ENCODE measurements at places on chromosomes 3 and 15.

DNA sequence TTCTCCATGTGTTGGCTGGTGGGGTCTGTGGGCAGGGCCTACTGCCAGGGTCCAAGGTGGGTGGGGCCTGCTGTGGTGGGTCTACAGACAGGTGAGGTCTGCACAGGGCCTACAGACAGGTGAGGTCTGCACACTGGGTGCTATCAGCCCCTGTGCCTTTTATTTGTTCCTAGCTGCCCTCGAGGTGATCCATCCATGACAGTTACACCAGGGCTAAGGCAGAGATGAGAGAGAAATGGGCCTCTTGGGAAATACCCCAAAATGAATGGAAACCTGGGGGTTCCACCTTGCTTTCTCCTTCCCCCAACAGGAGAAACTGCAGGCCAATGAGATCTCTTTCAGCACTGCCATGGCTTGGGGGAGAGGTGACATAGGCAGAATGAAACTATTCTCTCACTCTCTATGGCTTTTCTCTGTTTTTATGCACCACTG is 36.4 kb downstream of the CFAP100 start:
- no peak for DNase-seq

- no peak for DNase-seq
These were observed 12.8 kb upstream of the FSIP1 start for GRCh38 chr15:39795486-39795885.

DNA sequence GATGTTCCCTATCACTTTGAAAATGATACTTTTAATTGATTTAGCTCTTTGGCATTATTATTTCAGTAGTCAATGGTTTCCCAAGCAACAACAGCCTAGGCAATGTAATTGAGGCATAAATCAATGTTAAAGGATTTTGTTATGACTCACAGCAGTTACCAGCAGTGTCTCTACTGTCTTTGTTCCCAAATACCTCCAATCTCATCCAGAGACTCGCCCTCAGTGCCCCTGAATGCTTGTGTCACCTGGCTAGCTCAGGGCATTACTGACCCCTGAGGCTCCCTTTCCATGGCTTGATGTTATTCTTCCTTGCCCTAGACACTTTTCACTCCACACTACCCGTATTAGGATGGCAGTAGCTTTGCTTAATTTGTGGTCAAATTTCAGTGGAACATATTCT is 227.2 kb downstream of the SQOR start:
- DNase-seq, result no peak

DNA sequence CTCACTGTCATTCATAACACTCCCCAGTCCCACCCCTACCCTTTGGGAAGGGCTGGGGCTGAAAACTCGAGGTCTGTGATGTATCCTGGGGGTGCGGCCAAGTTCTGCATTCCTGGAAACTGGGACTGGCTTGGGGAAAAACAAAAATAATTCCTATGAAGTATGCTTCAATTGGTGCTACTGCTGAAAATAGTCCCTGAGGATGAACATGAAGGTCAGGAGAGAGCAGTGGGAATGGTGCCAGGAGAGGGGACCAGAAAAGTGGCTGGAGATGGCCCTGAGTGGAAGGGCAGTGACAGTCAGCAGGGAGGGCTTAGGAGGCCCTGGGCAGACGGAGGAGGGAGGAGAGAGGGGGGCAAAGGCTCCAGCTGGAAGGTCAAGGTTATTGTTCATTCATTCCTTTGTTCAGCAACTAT is 4.8 kb upstream of the ISLR start:
- no peak for DNase-seq

- no peak for DNase-seq
These were observed 43.3 kb downstream of the TGFBR2 start for GRCh38 chr3:30649572-30650318.

DNA sequence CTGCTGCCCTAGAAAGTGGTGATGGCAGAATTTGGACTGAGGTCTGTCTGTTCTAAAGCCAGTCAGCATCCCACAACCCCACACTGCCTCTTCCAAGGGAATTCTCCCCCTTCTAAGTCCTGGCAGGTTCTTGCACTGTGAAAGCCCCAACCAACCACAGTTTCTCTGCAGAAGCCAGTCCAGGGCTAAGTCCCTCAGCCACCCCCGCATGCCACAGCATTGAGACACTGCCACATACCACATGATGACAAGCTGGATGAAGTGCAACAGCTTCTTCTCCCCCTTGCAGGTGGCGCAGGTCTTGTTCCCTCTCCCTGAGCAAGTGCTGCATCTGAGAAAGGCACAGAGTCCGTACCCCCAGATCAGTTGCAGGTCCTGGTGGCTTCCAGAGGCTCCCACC is 18.6 kb downstream of the SSUH2 start:
- DNase-seq, result no peak

DNA sequence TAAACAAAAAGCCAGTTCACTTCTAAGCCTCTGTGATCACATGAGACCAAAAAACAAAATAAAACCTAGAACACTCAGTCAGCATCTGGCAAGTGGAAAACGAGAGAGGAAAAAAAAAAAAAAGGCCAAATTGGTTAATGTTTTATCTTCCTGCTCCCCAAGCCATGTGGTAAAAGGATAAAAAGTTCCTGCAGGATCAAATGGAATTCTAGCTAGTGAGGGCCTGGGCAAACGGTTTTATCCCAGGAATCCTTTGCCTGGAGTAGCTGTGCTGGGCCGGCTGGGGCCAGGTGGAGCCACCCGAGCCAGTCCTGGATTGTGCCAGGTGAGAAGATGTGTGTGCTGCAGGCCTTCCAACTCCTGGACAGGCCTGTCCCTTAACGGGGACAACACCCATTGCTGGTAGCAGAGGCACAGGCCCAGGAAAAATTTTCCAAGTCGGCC is 13.2 kb downstream of the SMAD6 start:
- no peak for DNase-seq

- DNase-seq, result no peak
These were observed 138.7 kb downstream of the FOXP1 start for GRCh38 chr3:71444861-71445259.

- no peak for DNase-seq
These were observed 267.3 kb downstream of the LPP start for GRCh38 chr3:188421151-188421821.

GRCh38 chr15:66580643-66581042 is 14.8 kb upstream of the LCTL start:
- no peak for DNase-seq

DNA sequence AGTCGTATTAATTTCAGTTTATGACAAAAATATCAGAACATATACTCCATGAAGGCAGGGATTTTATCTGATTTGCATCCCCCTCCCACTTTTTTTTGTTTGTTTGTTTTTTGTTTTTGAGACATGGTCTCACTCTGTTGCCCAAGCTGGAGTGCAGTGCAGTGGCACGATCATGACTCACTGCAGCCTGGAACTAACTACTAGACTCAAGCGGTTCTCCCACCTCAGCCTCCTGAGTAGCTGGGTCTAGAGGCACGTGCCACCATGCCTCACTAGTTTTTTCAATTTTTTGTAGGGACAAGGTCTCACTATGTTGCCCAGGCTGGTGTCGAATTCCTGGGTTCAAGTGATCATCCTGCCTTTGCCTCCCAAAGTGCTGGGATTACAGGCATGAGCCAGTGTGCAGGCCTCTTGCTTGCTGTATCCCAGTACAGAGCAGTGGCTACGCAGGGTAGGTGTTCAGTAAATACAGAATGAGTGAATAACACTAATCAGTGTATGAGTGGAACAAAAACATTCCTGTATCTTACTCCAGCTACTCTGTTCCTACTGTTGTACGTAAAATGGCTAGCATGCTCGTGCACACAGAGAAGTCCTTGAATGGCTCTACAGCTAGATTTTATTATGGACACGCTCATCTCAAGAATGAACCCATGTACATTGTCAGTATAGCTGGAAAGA is 272.4 kb downstream of the FOXP1 start:
- no peak for DNase-seq

GRCh38 chr15:35886765-35887164 is 340.8 kb upstream of the DPH6 start:
- no peak for DNase-seq

GRCh38 chr3:94416768-94417167 is 353.9 kb downstream of the NSUN3 start:
- no peak for DNase-seq

DNA sequence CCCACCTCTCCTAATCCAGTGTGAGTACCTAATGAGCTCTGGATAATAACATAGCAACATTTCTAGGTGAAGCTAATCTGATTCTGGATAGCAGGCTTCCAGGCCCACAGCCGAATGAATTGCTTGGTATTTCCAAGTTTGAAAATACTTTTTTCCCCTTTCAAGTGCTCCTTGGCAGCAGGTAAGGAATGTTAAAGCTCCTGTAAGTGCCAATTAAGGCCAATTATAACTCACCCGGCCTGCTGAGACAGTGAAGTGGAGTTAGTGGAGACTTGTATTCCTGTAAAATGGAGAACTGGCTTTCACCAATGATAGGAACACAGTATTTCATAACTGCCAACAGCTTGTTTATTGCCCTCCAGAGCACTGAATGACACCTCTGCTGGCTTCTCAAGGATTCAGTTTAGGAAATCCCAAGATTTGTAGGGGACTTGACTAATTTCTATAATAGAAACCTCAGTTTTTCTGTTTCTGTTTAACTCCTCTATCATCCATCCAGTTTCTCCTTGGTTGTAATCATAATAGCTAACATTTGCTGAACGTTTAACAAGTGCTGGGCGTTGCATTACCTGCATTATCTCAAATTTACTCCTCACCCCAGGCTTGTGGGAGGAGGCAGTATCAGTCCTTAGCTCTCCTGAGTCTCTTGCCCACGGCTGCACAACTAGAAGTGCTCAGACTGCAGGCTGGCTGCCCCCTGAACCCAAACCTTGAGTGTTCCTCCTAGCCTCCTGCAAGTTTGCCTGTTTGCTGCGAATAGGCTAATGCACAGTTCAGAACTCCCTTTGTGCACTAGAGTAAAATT is 52.7 kb upstream of the SCAANT1 start:
- no peak for DNase-seq

GRCh38 chr3:12070098-12070497 is 65.9 kb downstream of the SYN2 start:
- DNase-seq, result no peak

DNA sequence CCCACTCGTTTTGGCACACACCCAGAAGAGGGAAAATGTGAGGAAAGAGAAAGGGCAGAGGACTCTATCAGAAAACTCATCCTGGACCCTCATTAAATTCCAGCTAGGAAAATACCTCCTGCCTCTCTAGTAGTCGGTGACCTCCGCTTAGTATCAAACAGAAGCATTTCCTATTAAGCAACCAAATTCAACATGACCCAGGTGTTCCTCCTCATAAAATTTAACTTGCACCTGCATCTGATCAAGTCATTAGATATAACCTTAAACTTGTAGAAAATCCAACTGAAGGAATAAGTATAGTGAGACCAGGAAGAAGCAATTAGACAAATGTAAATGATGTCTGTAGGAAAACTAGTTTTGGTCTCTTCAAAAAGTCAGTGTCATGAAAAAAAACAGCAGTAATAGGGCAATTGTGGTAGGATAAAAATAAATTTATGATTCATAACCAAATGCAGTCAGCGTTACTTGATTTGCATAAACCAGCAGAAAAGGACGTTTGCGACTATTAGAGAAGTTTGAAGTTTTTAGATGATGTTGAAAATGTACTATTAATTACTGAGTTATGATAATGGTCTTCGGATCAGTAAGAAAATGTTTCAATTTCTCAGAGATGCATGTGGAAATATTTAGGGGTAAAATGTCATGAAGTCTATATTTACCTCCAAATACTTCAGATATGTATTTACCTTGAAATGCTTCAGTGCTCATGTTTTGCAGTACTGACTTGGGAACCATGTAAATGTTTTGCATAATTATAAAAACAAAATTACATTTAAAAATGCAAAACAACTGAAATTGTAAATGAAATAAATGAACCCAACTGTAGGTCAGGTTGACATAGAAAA is 44.6 kb downstream of the LDHAL6B start:
- DNase-seq, result no peak
